Retina (tissue), 1 donor: ENCODE measurements at places on chromosomes 12 and 14.

- DNase-seq = peak; percentile 4
These were observed 29.2 kb downstream of the ZCCHC8 start for GRCh38 chr12:122471324-122472226.

DNA sequence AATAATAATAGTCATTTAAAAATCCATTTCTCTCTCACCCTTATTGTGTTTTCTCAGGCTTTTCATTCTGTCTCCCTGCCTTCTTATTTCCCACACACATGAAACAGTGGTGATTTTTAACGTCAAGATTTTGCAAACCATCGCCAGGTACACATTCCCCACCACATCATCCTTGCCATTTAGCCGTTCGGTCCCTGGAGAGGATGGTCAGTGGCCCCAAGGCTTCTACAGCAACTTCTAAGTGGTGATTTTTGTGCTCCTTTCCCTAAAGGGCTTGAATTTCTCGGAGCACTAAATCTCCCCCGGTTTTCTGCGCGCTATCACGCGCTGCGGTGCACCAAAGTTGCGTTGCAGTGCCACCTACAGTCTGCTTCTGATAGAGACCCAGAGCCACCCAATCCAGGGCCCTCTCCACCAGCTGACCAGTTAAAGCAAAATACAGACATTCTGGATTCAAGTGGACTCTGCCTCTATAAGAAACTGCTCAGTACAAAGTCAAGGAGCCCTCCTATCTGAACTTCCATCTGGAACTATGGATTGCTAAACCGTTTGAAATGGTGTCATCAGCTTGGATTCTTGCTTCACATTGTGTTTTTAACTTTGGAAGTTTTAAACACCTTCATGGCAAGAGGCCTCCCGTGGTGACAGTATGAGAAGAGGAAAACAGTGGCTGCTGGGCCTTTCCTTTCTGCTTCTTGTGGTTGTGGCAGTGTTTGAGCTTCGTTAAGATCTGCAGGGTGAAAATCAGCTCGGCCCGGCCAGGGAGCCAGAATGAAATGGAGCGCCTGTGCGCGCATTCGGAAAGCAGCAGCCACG, 234.0 kb downstream of the SPTSSA start:
- peak; percentile 81 for DNase-seq

DNA sequence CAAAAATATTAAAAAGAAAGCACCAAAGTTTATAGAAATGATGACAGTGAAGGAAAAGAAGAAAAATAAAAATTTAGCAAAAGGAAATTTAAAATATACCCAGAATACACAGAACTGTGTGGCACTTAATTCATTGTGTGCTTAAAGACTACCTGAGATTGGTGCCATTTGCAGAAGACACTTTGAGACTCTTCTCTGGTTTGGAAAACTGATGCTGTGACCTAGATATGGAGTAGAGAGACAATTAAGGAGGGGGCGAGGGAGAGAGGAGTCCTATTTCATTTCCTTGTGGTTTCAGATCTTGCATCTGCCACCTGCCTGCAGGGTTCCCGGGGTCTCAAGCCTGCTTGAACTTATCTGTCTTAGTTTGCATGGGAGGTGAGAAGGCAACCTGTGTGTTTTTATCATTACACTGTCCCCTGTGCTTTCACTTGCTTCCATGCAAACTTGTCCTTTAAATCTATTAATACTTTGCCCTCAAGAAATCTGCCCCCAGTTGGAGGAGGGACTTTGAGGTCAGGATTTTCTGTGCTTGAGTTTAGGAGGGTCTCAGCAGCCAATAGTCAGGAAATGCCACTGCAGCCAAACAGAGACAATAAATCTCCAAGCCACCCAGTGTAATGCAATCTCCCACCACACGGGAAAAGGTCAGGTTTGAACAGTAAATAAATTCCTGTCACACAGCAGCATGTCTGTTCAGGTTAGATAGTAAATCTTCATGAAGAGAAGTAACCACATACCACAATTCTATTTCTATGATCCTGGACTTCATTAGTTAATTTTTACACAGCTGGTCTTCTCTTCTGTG, 119.4 kb downstream of the CAND1 start:
- DNase-seq = peak; percentile 46

- DNase-seq = no peak
These were observed 197.1 kb upstream of the FOXN3 start for GRCh38 chr14:89614009-89614691.

GRCh38 chr14:61609884-61610283, 85.4 kb upstream of the HIF1A start:
- DNase-seq = no peak

GRCh38 chr14:73744175-73744867, 30.1 kb upstream of the PNMA1 start:
- DNase-seq = no peak

GRCh38 chr12:70271025-70271424, 27.8 kb downstream of the CNOT2 start:
- DNase-seq = no peak

- DNase-seq = peak; percentile 3
These were observed 4.6 kb downstream of the KIF26A start for GRCh38 chr14:104142946-104143470.

DNA sequence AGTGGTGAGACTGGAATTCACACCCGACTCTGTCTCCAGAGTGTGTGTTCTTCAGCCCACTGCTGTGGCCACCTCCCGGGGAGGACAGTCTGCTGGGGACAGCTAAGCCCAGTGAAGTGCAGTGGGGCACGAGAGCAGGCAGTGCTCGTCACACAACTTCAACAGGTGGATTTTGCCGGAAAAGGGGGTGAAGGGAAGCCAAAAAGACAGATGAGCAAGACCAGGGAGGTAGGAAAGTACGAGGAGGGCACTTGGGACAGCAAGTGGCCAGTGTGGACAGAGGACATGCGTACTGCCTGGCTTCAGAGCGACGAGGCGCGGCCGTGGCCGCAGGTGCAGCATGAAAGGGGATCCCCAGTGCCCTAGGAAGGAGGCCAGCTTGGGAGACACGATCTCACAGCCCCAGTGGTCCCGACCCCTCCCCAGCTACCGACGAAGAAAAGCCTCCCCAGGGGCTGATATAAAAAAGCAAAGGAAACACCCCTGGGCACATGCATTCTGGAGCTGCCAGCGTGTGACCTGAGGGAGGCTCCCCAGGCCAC, 96.1 kb downstream of the FBXL14 start:
- no peak for DNase-seq

DNA sequence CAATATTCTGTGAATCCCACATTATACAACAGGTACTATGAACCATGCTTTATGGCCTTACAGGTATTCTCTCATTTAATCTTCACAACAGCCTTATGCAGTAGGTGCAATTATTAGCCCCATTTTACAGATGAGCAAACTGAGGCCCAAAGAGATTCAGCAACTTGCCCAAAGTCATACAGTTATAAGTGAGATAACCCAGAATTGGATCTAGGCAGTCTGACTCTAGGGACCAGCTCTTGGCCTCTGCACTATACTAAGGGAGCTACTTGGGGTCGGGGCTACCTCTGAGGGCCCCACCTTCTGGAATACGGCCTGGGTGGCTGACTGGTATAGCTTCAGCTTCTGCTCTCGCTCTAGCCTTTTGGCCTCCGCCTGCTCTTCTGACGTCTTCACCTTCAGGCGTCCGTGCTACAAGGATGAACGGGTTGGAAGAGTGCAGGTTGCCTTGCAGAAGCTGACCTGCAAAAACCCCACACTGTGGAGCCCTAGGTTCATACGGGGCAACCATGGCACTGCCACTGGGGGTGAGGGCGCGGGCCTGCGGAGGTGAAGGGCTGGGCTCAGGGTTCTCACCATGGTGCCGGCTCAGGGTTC, 762 bp downstream of the RABGGTA start:
- DNase-seq = no peak

- DNase-seq = no peak
These were observed 431.2 kb upstream of the PDE3A start for GRCh38 chr12:19937161-19937560.

DNA sequence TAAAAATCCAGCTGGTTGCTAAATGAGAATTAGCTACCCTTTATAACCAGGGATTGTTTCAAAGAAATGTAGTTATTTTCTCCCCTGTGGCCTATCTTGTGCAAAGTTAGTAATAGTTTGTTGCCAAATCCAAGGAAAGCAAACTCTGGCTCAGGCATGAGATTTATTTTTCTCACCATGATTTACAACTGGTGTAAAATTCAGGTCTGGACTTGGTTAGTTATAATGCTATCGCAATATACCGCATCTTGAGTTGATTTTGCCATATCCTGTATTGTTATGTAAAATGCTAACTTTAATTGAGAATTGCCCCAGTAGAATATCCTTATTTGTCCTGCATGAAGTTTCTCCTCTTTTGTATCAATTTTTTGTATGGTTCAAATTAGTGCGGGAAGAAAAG, 135.5 kb downstream of the CRADD start:
- DNase-seq = no peak

DNA sequence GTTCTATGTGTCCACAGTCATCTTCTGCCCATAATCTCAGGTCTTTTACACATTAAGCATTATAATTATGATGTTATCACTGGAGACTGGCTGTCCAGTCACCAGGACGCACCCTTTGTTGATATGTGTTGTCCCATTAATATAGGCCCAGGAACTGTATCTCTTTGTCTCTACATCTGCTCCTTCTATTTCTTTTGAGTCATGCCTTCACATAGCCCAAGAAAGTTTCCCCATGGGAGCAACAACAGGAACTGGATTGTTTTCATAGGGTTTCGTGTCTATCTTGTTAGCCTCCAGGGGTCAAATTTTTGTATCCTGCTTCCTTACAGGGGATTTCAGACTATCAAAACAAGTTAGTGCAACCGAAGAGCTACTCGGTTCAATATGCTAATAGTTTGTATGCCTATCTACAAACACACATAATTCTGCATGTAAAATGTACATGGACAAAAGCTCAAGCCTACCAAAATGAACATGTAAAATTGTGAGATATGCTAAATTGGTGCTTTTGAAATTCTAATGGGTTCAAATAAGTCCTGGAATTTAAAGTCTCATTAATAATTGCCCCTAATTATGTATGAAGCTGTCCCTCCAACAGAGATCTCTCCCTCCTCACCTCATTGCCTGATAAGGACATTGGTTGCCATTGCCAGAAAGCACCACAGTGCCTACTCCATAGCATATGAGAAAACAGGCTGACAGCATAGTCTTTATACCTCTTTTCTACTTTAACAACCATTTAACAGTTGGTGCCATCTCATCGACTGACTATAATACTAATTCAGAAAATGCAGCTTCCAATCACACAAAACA, 99.8 kb upstream of the DIO2 start:
- DNase-seq = no peak

- DNase-seq = no peak
These were observed 236.2 kb upstream of the KRR1 start for GRCh38 chr12:75747572-75748021.

DNA sequence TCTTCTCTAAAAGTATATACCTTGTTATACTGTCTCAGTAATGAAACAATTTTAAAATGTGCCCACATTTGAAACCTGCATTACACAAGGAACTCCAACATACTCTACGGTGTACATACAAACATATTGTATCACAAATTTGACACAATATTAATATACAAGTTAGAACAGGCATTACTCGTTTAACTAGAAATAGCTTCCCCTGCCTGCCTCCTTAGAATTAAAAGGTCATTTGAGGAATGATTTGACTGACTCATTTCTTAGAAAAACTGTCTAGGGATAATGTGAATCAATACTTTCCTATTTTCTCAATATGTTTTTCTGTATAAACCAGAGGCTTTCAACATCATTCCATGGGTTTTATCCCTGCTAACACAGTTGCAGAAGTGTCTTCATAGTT, 73.7 kb downstream of the STON2 start:
- DNase-seq = no peak

GRCh38 chr14:101184572-101184971, 281.1 kb upstream of the RTL1 start:
- no peak for DNase-seq

DNA sequence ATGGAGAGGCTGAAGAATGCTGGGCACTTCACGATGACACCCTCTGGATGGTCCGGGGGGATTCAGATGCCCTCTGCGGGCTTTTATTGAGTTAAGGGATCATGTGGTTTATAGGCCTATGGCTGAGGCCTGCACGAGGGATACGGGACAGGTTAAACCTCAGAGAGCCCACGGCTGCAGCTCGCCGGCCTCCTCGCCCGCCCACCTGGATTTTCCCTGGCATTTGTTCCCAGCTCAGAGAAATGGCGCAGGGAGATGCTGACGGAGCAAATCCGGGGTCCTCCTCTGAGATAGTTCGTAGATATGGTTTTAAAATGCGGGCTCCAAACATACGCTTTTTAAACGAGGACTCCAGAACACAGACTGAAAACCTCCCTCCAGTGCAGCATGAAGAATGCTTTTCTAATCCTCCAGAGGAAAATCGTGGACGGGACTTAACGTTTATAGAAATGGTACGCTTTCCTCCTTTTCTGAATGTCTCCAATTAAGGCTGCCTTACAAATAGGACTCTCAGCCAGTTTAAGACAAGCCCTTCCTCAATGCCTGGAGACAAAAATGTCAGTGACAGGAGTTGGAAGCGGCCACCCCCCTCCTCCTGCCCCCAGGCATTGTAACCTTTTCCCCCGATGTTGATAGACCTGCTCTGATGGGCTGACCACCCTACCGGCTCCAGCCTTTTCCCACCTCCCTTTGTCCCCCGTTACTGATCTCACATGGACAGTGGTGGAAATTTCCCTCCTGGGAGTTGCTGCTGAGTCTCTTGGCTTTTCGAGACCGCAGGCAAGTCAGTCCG, 16.6 kb downstream of the CCND2 start:
- peak; percentile 32 for DNase-seq

DNA sequence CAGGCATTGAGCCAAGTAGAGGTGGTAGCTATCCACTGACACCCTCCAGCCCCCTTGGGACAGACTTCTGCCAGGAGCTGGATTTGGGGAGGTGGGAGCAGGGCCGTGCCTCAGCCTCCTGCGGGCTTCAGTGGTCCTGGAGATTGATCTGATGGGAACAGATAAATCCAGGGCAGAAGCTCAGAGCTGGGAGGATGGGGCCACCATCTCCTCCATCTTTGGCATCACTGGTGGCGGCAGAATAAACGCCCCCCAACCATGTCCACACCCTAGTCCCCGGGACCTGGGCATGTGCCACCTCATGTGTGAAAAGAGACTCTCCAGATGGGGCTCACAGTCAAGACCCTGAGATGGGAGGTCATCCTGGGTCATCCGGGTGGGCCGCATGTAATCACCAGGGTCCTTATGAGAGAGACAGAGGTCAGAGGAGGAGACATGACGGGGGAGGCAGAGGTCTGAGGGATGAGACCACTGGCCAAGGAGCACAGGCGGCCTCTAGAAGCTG, 209.6 kb upstream of the RTL1 start:
- DNase-seq = no peak

- DNase-seq = no peak
These were observed 7.9 kb downstream of the TMEM253 start for GRCh38 chr14:21108791-21109190.
